BJ (cell line): ENCODE measurements at places on chromosomes 7 and 10. TPM values are rescaled to one million over a fixed set of nuclear protein-coding genes. Genes with fewer than 3 reads are reported as not detected.

PSD gene
- polyA plus RNA-seq = 1.2 and 1.8 TPM in 2 replicates

LEP gene
- 0.05 TPM in 2 replicates for polyA plus RNA-seq

NACAD gene
- 0.36 and 0.54 TPM in 2 replicates for polyA plus RNA-seq

CTTNBP2 gene
- polyA plus RNA-seq = 0.34 and 0.37 TPM in 2 replicates

TMEM213 gene
- polyA plus RNA-seq = not detected in 2 replicates

ACADSB gene
- 5.2 and 9.3 TPM in 2 replicates for polyA plus RNA-seq

ZNF365 gene
- 3.7 and 4.5 TPM in 2 replicates for polyA plus RNA-seq

FAM25G gene
- polyA plus RNA-seq = not detected in 2 replicates

NPM3 gene
- polyA plus RNA-seq = 31.8 and 35.6 TPM in 2 replicates

TRIM74 gene
- not detected in 2 replicates for polyA plus RNA-seq

DPP6 gene
- polyA plus RNA-seq = not detected in 2 replicates

PCGF5 gene
- polyA plus RNA-seq = 10.7 and 18.9 TPM in 2 replicates

RET gene
- polyA plus RNA-seq = 0.28 and 0.29 TPM in 2 replicates

- no peak for DNase-seq
Observed at GRCh38 chr10:129727495-129727894, 236.6 kb downstream of the EBF3 start.

GRCh38 chr7:12684733-12685132 is 2.7 kb upstream of the ARL4A start:
- DNase-seq = no peak

DNA sequence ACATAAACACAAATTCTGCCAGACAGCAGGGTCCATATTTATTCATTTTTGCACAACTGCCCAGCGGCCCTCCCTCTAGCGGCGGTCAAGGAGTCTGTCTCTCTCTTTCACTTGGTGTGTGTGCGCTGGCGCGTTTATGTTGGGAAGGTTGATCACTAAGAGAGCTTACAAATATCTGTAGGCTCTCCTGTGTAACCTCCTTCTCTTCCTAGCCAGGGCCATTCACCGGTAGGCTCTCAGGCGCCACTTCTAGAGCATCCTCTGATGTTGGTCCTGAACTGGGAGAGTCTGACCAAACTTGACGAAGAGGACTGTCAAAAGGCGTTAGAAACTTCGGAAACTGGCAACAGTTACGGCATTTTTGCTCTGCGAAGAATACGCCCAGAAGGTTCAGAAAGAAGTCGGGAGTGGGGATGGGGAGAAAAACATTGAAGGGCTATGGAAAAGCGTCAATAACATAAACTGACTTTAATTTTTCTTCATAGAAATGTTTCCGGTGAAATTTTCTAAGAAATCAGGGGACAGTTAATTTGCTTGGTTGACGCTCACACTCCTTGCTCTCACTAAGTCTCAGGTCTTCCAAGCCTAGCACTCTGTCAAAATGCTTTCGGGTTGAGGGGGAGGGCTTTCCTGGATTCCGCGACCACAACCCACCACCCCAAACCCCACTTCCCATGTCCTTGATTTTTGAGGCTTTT is 731.1 kb downstream of the ZWINT start:
- DNase-seq = no peak

DNA sequence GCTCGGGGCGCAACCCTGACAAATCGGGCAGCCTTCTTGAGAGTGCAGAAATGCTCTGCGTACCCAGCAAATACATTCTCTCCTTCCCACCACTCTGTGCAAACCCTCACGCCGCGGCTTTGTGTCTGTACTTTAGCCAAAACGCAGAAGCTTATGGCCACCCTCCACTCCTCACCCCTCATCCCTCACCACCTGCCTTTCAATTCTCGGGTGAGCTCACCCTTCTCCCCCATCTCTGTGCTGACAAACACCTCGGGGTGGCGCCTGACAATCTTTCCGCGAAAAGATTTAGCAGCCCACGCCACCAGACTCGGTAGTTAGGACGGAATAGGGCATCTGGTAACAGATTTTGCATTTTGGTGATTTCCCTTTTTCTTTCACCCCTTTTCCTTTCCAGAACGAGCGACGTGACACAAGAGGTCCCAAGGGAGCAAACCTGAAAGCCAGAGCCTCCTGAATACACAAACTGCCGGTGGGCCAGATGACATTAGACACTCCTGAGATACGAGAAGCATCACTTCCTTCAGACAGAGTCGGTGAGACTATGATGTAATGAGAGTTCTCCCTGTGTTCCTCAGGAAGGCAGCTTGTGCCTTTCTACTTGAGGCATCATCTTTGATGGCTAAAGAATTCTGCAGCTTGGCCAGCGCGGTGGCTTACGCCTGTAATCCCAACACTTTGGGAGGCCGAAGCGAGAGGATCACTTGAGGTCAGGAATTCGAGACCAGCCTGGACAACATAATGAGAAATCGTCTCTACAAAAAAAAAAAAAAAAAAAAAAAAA is 671 bp upstream of the ATAD1 start:
- no peak for DNase-seq

- DNase-seq = no peak
Observed at GRCh38 chr7:21326241-21326640, 101.6 kb upstream of the SP4 start.

DNA sequence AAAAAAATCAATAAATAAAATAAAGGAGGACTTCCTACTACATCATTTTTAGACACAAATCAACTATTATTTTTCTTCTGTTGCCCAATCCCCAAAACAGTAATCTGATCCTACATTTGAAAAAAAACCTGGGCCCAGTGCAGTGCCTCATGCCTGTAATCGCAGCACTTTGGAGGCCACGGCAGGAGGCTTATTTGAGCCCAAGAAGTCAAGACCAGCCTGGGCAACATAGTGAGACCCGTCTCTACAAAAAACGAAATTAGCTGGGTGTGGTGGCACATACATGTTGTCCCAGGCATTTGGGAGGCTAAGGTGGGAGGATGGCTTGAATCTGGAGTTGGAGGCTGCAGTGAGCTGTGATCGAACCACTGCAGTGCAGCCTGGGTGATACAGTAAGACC is 2.7 kb upstream of the GTF2I start:
- no peak for DNase-seq

- DNase-seq = no peak
Observed at GRCh38 chr7:130593033-130593432, 75.5 kb downstream of the COPG2 start.

- no peak for DNase-seq
Observed at GRCh38 chr10:91467114-91467513, 57.0 kb downstream of the HECTD2 start.

- no peak for DNase-seq
Observed at GRCh38 chr10:99357691-99358090, 28.5 kb downstream of the CNNM1 start.

DNA sequence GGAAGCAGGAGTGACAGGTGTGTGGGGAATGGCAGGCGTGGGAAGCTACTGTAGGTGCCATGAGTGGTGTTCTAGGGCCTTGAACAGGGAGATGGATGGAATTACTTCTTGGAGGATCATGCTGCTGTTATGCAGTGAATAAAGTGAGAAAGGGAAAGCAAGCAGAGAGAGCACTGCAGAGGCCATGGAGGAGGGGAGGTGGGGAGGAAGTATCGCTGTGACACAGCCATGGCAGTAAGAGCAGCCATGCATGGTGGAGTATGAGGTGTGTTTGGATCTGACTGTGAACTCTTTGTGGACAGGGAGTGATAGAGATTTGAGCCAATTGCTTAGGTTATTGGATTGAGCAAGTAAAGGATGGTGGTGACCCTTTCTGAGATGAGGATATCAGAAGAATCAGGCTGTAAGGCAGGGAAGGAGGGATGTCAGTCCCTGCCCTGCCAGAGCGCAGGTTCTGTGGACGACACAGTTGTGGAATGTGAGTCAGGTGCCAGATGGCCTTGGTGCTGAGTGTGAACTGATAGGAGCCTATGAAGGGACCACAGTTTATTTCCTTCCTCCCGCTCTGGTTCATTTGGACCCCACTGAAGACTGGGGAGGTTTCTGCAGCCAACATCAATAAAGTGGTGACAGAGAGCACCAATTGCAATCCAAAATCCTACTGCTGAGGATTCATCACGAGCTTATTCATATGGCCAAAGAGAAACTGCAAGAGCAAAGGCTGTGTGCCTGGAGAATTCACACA is 105.5 kb upstream of the TMEM72 start:
- DNase-seq = no peak

DNA sequence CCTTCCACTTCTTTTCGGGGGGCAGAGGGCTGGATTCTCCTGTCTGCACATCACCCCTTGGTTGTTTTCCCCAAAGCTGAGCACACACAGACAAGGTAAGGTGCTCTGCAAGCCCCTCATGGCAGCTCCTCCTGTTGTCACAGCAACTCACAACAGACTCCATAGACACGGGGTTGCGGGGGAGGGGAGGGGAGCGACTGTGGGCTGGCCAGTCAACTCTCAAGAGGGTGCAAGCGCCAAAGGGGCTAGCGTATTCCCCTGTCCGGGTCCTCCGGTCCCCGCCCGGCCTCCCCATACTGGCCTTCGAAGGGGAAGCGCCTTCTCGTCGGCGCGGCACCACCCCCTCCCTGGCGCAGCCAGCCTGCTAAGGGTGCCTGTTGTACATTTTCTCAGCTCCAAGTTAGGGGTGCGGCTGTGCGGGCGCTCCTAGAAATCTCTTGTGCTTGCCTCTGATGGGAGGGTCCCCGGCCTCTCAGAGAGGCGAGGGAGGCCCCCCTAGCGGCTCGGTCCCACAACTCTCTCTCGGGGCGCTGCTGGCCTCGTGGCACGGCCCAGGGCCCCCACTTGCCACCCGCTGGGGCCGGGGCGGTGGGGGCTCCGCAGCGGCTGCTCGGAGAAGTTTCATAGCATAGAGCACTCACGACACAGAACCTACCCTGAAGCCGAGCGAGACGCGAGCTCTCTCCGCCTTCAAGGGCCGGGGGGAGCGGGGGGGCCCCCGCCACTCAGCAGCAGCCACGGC is 498 bp downstream of the RHOBTB1 start:
- no peak for DNase-seq

DNA sequence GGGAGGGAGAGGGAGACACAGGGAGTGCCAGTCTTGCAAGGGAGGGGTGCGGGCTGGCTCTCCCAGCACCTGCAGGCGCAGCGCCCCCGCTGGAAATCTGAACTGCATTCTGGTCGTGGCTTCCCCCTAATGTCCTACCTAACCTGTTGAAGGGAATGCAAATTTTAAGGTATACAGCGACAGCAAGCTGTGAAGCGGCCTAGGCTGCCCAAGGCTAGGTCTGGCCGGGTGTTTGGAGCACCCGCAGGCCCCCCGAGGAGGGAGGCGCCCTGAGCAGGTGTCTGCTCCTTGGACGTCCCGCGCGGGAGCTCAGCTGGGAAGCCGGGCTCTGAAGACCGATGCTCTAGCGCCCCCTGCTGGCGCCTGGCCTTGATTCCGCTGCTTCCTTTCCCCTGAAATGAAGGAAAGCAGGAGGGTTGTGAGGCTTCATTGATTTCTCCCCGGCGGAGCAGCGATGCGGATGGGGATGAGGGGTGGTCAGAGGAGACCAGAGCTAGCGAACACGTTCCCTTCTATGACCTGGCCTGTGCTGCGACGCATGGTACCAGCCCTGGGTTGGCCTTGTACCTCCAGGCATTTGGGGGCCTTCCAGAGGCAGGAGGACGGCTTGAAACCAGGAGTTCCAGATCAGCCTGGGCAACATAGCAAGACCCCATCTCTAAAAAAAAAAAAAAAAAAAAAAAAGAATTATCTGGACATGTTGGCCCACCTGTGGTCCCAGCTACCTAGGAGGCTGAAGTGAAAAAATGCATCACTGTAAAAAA is 601.3 kb downstream of the GALNT17 start:
- DNase-seq = no peak

GRCh38 chr10:101272229-101272868 is 43.1 kb upstream of the LBX1 start:
- DNase-seq = no peak

DNA sequence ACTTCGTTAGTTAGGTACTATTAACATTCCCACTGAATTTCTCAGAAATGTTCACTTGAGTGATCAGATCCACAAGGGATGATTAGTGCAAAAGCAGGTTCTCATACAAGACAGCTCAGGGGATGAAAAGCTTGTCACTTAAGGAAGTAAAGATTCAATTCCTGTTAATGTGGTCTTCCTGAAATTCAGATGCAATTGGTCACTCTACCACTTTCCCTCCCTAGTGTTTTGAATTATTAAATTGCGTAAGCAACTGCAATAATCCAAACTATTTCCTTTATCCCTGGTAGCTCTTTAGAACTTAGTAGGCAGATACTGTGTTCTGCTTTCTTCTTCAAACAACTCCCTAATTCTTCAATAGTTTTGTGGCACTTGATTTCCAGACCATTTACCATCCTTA is 121.4 kb downstream of the MAGI2 start:
- DNase-seq = no peak

GRCh38 chr10:68469838-68470237 is 1.9 kb downstream of the DNA2 start:
- DNase-seq = no peak

DNA sequence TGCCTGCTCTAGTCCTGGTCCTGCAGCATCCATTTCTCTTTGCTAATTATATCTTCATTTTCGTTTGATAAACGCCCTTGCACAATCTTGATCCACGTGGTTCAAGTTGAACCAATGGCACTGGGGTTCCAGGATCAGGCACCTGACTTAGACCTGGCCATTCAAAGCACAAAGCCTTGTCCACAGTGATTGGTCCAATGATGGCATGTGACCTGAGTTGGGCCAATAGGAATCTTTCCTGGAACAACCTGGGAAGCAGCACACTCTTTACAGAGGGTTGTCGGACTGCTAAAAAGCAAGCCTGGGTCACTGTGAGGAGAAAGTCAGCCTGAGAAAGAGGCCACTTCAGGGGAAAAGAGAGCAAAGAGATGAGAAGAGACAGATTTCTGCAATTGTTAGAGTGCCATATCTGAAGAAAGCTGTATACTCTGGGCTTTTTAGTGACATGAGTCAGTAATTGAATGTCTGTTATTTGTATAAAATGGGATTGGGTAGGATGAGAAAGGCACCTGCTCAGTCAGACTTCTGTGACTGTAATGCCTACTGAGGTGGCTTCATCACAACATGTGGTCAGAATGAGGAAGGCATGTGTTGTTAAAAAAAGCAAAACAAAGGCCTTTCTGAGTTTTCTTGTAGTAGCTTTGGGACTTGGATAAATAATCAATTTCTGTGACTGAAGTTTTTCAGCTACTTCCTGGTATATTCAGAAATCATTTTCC is 4.4 kb upstream of the STEAP4 start:
- no peak for DNase-seq
